ENCODE measurements at places on chromosomes 3 and 15.

- no peak for DNase-seq
These were observed 18.5 kb downstream of the GORASP1 start for GRCh38 chr3:39088889-39089288.

- no peak for DNase-seq
These were observed 32.3 kb upstream of the APH1B start for GRCh38 chr15:63244976-63245645.

DNA sequence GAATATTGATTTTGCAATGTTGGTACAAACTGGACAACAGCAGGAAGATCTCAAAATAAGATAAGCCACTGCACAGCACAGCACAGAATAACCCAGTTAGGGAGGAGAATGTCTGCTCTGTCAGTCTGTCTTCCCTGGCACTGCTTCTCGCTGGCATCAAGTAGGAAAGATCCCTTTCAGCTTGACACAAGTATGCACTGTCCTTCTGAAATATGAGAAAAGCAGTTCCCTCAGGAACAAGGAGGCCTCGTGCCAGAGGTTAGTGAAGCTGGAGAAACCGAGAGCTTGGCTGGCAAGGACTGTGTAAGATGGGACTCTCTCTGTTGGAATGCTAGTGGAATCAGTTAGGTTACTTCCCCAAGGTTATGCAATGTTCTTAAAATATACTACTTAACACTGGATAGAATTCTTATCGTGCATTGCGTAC is 59.1 kb downstream of the FMN1 start:
- no peak for DNase-seq

DNA sequence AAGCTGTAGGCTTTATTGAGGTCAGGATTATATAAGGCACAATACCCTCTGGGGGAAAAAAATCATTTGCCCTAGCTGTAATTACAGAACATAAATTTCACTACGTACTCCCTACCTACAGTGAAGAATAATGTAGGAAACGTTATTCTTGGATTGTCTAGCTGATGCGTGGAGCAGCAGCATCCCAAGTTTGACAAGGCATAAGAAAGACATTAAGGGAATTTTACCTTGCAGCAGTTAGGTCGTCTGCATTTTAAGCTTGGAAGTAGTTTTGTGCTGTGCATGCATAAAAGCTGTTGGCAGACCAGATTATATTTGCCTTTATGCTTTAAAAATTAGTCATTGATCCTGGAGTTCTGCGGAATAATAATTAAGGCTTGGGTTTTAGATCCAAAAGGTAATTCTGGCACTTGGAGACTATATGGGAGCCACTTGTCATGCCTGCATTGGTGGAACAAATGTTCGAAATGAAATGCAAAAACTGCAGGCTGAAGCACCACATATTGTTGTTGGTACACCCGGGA is 2.2 kb downstream of the EIF4A2 start:
- DNase-seq: no peak

GRCh38 chr3:33092496-33093254 is 4.3 kb downstream of the GLB1 start:
- DNase-seq: no peak
